WTC11 (cell line): ENCODE measurements at places on chromosomes 1 and 21. TPM values are rescaled to one million over a fixed set of nuclear protein-coding genes. Genes with fewer than 3 reads are reported as not detected.

Gene NR1I3
- 0.16 TPM in 1 of 3 replicates, not detected in the others for total RNA-seq

GRCh38 chr21:27388825-27389224 lies 421.9 kb upstream of the ADAMTS5 start:
- DNase-seq, result no peak

Gene PTPRU
- total RNA-seq, result 60.8 to 75.4 TPM (median 68.2 TPM) in 3 replicates

DNA sequence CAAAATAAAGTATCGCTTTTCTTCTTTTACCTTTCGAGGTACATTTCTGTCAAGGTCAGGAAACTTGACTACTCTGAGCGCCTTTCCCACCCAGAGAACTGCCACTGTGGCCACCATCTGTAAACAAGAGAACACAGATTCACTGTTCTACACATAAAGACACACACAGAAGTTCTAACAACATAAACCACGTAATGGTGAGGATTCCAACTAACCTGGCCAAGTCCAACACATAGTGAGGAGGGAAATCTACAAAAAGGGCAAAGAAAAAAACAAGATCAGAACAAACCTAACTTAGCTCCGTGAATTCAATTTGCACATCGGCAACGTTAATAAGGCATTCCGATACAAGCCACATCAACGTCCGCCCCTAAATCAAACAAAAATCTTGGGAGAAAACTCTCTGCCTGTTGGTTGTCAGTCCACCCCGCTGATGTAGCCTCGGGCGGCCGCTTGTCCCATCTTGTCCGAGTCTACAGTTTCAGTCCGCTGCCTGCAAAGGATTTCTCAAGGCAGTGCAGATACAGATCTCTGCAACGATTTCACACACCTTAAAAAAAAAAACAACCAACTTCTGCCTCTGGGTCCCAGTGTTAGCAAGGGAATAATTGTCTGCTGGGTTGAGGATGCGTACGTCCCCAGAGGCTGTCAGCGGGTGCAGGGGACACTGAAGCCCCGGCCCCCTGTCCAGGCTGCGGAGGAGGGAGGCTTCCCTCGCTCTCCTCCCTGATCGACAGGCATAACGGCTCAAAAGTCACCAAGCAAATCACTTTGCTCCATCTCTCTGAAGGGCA lies 1.0 kb downstream of the SLC35D1 start:
- DNase-seq, result peak; percentile 16

- DNase-seq, result no peak
These were observed 79.9 kb upstream of the PLPPR5 start for GRCh38 chr1:99084562-99084961.

Gene KIF26B
- 0.41 to 1.2 TPM (median 0.55 TPM) in 3 replicates for total RNA-seq

GRCh38 chr21:41973427-41973831 lies 19.6 kb upstream of the C2CD2 start:
- no peak for DNase-seq

- no peak for DNase-seq
These were observed 46.2 kb upstream of the SLC44A3 start for GRCh38 chr1:94773931-94774422.

Gene CRNN
- total RNA-seq, result not detected in 3 replicates

Gene RPL5
- total RNA-seq, result 1,430 to 1,486 TPM (median 1,433 TPM) in 3 replicates

DNA sequence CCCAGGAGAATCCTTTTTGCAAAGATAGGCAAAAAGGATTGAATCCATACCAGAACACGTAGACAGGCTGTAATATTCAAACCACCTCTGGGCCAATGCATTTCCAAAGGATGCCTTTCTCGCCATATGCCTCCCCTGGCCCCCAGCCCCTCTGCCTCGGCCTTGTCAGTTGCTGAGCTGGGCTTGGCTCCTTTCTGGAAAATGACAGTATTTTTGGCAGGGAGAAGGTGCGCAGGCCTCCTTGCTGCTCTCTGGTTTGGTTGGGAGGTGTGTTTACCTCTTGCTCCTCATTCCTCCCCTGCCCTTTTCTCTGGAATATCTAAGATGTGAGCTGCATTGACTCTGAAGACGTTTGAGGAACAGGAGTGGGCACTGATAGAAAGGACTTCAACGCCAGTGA lies 26.0 kb upstream of the CNTN2 start:
- no peak for DNase-seq

Gene ZNF648
- total RNA-seq, result 0.17 to 0.46 TPM (median 0.27 TPM) in 3 replicates
